ENCODE measurements at places on chromosomes 2 and 18.

DNA sequence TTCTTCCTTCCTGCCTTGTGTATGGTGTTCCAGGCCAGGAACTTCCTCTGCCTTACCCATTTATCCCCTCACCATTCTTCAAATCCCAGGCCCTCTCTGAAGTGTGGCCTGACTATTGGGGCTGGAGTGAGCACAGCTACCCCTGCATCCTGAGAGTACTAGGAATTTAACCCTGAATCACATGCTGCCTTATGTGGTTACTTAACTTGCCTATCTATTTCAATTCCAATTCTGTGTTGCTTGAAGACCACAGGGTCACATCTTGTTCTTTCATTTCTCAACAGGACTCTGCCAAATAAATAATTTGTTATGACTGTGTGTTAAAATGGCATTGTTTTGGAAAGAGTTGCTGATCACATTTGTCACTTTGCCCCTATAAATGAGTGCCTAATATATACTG, 108.6 kb downstream of the CERS6 start:
- no peak for DNase-seq

GRCh38 chr2:1676913-1677820, 67.1 kb downstream of the PXDN start:
- no peak for DNase-seq

GRCh38 chr2:237056287-237056875, 29.3 kb upstream of the COPS8 start:
- no peak for DNase-seq

DNA sequence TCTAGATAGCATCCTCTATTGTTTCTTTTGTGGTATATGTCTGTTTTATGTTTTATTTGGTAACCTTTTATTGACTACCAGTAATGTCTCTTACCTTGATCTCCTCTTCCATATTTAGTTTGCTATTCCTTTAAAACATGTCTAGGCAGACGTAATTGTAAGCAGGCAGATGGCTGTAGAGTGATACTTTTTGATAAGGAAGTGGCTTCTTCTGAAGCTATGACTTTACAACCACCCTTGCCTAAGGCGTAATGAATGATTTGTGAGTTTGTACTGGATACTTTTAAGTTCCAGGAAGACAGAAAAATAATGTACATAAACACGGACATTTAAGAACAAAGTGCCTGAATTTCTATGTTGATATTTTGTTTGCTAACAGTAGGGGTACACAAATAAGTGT, 85.6 kb downstream of the ZNF804A start:
- DNase-seq, result no peak

DNA sequence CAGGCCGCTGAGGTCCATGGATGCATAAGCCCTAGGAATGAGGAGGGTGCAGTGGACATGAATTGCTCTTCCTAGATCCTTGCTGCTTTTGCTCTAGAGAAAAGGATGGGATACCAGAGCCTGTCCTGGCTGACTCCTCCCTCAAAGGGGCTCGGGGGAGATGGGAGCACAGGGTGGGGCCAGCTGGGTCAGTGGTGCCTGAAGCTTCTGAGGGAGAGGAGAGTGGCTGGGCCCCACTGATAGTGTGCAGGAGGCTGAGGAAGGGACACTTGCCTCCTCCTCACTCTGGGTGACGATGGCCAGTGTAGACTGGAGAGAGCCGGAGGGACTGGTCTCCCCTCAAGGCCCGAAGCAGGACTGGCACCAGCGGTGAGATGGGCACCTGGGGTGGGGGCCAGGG, at the start of gene NT5DC4:
Gene NT5DC4 (plus strand): TSS at position 236 of the 400 bp plus-strand sequence. CDS start 60 bp downstream, at position 296.
- DNase-seq, result no peak

- no peak for DNase-seq
Observed at GRCh38 chr2:187434342-187434785, 13.7 kb downstream of the CALCRL start.

GRCh38 chr18:58596265-58596681, 32.6 kb downstream of the ALPK2 start:
- no peak for DNase-seq

GRCh38 chr2:189798312-189799029, 14.2 kb downstream of the PMS1 start:
- no peak for DNase-seq

- DNase-seq, result no peak
Observed at GRCh38 chr2:142724713-142725349, 152.6 kb upstream of the KYNU start.

GRCh38 chr2:239445771-239446524, 45.1 kb upstream of the HDAC4 start:
- DNase-seq, result no peak

GRCh38 chr2:79005216-79005615, 20.3 kb upstream of the REG3G start:
- DNase-seq, result no peak

GRCh38 chr2:230700447-230700846, 12.2 kb upstream of the CAB39 start:
- no peak for DNase-seq

DNA sequence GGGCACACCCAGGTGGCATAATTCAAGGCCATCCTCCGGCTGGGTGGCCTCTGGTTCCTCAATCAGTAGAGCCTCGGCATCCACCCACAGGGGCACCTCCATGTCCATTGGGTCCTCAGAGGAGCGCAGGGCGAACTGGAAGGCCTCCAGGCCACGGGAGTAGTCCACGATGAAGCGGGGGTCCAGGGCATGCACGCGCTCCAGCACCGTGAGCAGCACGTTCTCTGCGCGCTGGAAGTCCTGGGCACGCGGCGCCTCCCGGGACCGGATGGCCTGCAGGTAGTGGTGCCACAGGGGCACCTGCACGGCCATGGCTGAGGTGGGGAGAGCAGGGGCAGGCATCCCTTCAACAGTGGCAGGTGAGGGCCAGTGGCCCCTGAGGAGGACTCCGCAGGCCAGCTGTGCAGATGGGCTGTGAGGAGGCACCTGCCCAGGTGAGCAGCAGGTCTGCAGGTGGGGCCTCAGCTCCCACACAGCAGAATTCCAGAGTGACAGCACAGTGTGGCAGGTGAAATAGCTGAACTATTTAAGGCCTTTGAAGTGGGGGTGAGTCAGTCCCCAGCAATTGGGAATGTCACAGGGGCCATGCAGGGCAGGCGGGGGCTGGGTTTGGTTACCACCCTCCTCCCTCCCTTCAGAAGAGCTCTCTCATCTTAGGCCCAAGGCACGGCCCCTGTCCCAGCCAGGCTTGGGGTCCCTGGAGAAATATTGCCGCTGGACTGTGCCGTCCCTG, at the start of gene MAB21L4:
Gene MAB21L4 (minus strand): TSS at position 501 of the 733 bp plus-strand sequence. CDS start 159 bp downstream, at position 342.
- no peak for DNase-seq

DNA sequence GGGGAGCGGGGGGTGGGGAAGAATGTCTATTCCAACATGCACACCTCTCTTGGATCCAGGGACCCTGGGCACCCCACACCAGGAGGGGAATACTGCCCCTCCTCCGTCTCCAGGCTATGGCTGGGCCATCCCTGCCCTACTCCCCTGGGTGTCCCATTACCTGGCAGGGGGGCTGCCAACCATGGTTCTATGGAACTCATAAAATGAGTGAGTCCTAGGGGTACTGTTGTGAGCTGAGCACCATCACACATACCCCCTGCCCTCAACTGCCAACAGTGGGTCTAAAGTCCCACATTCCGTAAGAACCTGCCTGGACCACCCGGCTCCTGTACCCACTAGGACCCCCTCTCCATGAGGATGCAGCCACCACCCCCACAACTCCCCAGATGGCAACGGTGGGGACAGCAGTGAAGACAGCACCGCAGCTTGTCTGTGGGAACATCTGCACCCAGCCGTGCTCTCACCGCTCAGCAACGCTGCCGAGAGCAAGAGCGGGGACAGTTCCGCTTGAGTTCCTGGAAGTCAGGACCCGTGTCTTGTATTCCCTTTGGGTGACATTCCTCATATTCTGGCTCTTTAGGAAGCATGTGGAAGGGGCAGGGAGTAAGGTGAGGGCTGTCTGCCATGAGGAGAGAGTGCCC, 41.5 kb downstream of the BIN1 start:
- DNase-seq, result no peak

- no peak for DNase-seq
Observed at GRCh38 chr18:54679318-54680149, 88.5 kb downstream of the DYNAP start.

DNA sequence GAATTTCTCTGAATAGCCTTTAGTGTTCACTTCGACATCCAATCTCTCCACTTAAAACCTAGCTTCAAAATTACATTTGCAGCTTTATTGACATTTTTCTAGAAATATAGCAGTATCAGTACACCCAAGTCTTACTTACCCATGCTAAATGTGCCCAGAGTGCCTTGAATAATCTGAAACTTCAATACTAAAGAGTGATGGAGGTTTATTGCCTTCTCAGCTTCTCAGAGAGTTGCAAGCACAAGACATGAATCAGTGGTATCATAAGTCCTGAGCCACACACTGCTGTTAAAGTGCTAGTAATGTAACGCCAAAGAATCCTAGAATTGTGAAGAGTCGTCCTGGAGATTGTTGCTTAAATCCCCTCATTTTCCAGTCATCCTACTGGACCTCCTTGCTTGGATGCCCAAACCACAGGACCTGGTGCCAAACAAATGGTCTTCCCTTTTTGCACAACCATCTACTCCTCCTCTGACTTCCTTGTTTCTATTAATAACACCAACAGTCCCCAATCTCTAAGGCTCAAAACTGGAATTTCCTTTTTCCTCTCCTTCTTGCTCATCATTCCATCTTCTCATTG, 83.2 kb upstream of the SPATS2L start:
- no peak for DNase-seq

DNA sequence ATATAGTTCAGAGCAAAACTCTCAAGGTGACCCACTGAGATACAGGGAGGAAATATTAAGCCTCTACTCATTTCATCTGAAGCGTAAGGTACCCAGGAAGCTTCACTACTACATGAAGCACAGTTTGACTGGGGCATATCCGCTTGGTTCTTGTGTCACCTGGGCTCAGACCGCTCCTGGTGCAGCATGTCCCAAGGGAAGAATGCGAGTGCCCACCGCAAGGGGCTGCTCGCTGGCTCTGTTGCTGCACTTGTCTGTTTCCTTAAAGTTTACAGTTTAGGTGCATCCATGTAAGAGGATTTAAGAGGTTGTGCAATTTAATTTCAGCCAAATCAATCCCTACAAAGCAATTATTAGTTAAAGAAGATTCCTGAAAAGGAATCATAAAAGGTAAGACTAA, 507.8 kb downstream of the FBXO15 start:
- DNase-seq, result no peak

Measured in GM18507 (cell line).